ENCODE measurements at places on chromosomes 16 and 17. TPM values are rescaled to one million over a fixed set of nuclear protein-coding genes. Genes with fewer than 3 reads are reported as not detected.
A peak's percentile ranks its signal among the peaks of the same experiment; 100 is the strongest.

SLC9A5 gene
- total RNA-seq, result 0.49 TPM

TMEM186 gene
- total RNA-seq, result 4.1 TPM

DNA sequence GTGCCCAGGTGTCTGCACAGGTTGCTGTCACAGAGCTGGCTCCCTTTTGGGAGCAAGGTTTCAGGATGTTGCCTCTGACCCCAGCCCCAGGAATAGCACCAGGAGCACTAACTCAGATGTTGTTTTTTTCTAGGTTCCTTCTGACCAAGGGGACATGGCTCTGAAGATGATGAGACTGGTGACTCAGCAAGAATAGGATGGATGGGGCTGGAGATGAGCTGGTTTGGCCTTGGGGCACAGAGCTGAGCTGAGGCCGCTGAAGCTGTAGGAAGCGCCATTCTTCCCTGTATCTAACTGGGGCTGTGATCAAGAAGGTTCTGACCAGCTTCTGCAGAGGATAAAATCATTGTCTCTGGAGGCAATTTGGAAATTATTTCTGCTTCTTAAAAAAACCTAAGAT, 28.1 kb downstream of the SCPEP1 start:
- DNase-seq, result no peak

MIEF2 gene
- total RNA-seq, result 9.6 TPM

- peak; percentile 30 for DNase-seq
Measured at GRCh38 chr17:29807520-29808361, 122.3 kb downstream of the SSH2 start.

ANKFN1 gene
- total RNA-seq, result not detected

- peak; percentile 91 for DNase-seq
Measured at GRCh38 chr17:57902800-57903759, 52.1 kb downstream of the CUEDC1 start.

- no peak for DNase-seq
Measured at GRCh38 chr16:9308356-9308801, 216.9 kb downstream of the HAPSTR1 start.

DNA sequence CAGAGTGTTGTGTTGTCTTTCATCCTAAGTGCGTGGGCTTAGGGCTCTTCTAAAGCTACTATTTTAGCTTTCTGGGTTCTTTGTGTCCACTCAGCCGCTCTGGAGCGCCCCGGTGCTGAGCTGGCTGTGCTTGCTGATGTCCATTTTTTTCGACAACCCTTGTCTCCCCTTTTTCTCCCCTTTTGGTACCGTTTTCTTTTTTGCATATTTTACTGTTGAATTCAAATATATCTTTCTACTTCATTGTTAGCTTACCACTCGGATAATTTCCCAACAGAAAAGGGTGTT, 1.2 kb downstream of the SRRM2 start:
- DNase-seq, result no peak

DNA sequence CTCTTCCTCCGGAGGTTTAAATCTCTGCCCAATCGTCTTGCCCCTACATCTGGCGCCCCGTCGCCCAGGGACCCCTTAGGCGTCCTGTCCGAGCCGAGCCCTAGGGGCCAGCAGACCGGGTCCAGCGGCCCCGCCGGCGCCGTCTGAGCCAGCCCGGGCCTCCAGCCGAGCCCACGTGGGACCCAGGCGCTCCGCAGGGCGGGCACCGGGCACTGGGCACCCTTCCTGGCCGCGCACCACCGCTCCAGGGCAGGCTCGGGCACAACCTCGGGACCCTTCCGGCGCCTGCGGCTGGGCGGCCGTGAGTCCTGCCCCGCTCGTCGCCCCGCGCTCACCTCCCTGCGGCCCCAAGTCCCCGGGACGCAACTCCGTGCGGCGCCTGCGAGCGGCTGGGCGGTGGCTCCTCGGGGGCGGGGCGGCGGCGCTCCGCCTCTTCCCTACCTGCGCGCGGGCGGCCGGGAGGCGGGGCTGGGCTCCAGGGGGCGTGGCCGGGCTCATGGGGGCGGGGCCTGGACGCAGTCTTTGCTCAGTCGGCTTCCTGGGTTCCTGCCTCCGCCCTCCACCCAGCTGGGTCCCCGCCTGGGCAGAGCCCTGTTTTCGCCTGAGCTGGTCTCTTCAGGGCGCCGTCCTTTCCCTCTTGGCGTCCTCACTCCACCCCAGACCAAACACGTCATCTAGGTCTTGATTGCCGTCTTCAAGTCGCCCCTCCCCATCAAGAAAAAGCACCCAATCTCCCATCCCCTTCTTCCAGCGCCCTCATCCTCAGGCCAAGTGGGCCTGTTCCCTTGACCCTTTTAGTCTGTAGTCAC, at the start of gene RHBDF2:
Gene RHBDF2, minus strand, starts transcription at position 406 of the 809 bp plus-strand sequence. CDS start 19,899 bp downstream, outside the sequence.
- DNase-seq, result peak; percentile 98

- no peak for DNase-seq
Measured at GRCh38 chr16:5215901-5216300, 118.3 kb upstream of the EEF2KMT start.

All from pancreas (tissue), 10 donors.